ENCODE measurements at places on chromosomes 5 and 9.

DNA sequence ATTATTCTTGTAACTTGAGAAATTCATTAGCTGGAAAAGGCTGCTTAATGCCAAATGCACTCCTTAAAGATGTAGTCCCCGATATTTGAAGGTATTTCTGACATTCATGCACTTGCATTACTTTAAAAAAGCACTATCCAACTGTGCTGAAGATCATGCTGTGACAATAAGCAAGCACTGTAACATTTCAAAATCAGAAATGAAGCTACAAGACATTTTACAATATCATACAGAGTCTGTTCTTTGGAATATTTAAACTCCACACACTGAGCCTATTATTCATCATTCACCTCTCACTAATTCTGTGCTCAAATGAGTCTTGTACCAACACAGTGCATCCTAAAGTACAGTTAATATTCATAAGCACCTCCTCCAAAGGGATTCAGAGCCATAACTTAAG is 413.2 kb downstream of the CETN3 start:
- DNase-seq, result no peak

- no peak for DNase-seq
These were observed 22.6 kb upstream of the NOTCH1 start for GRCh38 chr9:136568288-136569081.

DNA sequence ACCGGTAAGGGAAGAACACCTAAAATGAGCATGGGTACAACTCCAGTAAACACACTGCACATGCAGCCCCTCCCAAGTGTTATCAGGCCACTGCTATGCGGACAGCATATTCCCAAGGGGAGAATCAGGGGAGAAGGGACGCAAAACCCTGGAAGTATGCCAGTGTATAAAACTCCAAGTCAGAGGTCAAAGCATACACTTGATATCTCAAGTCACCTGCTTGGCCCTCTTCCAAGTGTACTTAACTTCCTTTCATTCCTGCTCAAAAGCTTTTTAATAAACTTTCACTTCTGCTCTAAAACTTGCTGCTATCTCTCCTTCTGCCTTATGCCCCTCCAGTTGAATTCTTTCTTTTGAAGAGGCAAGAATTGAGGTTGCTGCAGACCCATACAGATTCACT is 408.1 kb downstream of the HTR1A start:
- no peak for DNase-seq

GRCh38 chr5:95533106-95533505 is 21.7 kb downstream of the SKIC3 start:
- no peak for DNase-seq

All from LoVo (cell line).